CD8-positive, alpha-beta T cell (primary cell): ENCODE measurements at places on chromosomes 3 and 15.

DNA sequence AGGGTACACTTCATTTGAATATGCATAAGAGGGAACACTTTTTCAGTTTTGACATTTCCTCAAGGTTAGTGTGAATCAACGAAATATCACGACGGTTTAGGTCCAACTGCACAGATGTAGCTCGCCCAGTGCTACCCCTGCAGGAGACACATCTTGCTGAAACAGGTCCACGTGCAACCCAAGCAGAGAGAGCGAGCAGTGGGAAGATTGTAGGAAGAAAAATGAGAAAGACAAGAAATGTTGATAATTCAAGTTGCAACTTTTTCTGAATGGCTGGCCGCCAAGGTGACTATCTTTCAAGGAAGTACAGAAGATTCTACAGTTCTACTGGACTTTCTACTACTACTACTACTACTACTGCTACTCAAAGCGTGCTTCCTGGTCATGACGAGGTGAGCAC lies 231.7 kb downstream of the PDZRN3 start:
- DNase-seq, result no peak

DNA sequence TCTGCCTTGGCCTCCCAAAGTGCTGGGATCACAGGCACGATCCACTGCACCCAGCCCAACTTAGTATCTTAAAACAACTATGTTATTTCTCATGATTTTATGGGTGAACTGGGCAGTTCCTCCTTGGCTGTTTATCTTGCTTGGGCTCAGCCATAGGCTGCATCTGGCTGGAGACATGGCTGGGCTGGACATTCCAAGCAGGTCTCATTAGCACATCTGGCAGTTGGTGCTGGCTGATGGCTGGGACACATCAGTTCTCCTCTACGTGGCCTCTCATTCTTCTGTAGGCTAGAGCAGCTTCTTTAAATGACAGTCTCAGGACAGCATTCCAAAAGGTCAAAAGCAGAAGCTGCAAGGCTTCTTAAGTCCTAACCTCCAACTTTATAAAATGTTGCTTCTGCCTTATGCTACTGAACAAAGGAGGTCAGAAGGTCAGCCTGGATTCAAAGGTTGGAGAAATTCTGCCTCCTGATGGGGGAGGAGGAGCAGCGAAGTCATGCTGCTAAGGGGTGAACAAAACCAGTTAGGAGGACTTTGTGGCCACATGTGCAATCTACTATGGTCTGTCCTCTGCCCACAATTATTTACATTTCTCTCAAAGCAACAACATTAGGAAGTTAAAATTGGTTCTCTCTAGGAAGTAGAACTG lies 144.0 kb downstream of the AQP9 start:
- no peak for DNase-seq

DNA sequence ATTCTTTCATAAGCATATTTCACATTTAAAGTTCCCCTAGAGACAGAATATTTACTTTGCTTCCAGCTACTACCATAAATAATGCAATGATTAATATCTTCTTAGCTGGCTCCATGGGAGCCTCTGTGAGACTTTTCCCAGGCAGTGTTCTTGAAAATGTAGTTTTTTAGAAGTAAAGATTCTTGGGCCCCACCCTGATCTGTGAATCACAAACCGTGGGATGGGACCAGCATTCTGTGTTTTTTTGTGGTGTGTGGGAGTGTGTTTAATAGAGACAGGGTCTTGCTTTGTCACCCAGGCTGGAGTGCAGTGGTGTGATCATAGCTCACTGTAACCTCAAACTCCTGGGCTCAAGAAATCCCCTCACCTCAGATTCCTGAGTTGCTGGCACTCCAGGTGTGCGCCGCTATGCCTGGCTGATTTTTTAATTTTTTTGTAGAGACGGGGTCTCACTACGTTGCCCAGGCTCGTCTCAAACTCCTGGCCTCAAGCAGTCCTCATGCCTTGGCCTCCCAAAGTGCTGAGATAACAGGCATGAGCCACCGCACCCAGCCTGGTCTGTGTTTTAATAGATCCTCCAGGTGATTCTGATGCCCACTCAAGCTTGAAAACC lies 83.0 kb downstream of the KLHL25 start:
- DNase-seq, result no peak

- DNase-seq, result no peak
Observed at GRCh38 chr3:4690277-4690676, 197.1 kb downstream of the ITPR1 start.

DNA sequence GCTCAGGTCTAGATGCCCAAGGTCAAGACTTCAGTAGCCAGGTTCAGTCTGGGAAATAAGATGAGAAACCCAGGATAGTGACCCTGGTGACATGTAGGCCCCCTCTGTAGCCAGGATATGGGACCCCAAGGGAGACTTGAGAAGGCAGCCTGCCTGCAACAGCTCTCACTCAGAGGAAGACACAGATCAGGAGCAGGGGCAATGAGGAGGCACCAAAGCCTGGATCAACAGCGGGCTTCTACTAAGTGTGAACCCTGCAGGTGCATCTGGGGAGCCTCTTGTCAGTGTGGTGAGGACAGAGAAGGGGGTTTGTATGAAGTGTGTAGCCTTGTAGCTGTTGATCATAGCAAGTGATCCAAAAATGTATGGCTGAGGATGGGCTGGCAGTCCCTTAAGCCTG lies 25.4 kb downstream of the PLA2G4F start:
- no peak for DNase-seq

GRCh38 chr15:98169551-98169950 lies 209.0 kb downstream of the ARRDC4 start:
- DNase-seq, result no peak

DNA sequence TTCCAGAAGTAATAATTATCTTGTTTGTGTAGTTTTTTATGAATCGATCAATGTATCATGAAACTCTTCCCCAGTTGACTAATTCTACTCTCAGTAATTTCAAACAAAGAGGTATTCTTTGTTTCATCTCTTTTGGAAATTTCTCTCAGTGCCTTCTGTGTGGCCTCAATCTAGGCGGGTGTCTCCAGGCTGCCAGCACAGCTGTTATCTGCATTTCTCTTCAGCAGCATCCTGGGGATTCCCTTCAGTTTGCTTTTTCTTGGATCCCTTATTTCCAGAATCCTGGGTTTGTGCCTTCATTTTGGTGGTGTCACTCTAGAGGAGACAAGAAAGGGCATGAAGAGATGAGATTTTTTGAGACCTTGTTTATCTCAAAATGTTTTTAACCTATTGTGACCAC lies 22.7 kb downstream of the NIPA2 start:
- no peak for DNase-seq

DNA sequence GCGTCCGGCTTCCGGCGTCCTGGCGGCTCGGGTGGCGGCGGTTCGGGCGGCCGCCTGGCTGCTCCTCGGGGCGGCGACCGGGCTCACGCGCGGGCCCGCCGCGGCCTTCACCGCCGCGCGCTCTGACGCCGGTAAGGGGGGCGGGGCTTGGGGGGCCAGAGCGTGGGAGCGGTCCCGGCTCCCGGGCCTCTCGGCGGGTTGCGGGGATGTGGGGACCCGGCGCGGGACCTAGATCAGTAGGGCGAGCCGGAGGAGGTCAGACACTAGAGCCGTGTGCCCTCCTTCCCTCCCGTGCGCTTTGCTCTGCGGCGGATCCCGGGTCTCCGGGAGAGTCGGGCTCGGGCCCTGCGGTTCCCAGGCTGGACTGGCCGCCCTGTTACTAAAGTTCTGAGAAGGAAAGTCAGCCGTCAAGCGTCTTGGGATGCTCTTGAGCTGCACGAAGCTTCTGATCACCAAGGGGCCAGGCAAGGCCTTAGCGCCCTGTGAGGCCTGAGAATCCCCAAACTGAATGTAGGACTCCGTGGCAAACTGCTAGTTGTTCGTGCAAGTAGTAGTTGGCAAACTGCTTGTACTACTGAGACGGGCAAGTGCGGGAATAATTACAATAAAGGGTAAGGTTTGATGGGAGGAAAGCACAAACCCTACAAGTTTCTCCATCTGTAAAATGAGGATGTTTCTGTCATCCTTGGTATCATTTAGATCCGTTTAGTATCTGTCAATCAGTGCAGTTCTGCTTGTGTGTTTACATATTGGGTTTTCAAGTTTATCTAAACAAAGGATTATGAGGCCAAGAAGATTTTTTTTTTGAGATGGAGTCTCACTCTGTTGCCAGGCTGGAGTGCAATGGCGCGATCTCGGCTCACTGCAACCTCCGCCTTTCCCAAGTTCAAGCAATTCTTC lies 587 bp downstream of the PIGX start:
- peak; percentile 66 for DNase-seq

- no peak for DNase-seq
Observed at GRCh38 chr3:85003479-85003878, 44.7 kb downstream of the CADM2 start.

GRCh38 chr15:70852501-70853317 lies 1.2 kb downstream of the LARP6 start:
- no peak for DNase-seq

- DNase-seq, result no peak
Observed at GRCh38 chr3:172751175-172751704, 714 bp downstream of the ECT2 start.
